ENCODE measurements at places on chromosomes 16 and 17. TPM values are rescaled to one million over a fixed set of nuclear protein-coding genes. Genes with fewer than 3 reads are reported as not detected.

DNA sequence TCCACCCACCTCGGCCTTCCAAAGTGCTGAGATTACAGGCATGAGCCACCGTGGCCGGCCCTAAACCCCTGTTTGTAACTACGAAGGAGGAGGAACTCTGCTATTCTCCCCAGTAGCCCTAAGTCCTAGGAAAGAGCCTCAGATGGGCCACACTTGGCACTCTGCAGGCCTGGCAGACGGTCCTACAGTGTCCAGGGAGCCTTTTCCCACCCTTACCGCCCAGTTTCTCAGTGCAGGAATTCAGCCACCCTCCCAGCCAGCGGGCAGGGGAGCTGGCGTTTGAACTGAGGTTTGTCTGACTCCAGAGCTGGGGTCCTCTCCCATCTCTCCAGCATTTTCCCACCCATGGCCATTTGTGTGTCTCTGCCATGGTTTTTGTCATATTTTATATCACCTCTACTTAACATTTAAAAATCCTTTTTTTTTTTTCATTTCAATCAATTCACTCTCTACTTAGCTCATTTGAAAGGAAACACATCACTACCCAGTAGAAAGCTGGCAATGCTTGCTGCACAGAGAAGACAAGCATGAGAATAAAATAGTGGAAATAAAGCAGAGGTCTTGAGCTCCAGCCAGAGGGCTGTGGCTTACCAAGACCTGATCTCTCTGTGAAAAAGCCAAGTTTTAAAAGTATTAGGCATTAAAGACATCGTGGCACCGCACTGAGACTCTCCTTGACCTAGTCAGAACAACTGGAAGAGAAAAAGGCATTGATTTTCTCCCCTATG, 34.9 kb downstream of the BCO1 start:
- DNase-seq = no peak

Gene TNK1
- polyA plus RNA-seq = 0.22 TPM

Gene DRC3
- 0.77 TPM for polyA plus RNA-seq

- no peak for DNase-seq
These were observed 57.6 kb downstream of the VMP1 start for GRCh38 chr17:59765038-59765437.

GRCh38 chr16:86850670-86851069, 272.3 kb downstream of the FOXL1 start:
- DNase-seq = no peak

- DNase-seq = no peak
These were observed 17.2 kb downstream of the TMEM114 start for GRCh38 chr16:8572919-8573724.

Gene KRTAP2-2
- polyA plus RNA-seq = not detected

DNA sequence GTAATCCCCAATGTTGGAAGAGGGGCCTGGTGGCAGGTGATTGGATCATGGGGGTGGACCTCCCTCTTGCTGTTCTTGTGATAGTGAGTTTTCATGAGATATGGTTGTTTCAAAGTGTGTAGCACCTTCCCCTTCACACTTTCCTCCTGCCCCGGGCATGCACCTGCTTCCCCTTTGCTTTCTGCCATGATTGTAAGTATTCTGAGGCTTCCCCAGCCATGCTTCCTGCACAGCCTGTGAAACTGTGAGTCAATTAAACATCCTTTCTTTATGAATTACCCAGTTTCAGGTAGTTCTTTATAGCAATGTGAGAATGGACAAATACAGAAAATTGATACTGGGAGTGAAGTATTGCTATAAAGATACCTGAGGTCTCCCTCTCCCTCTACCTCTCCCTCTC, 29.4 kb downstream of the RNF112 start:
- no peak for DNase-seq

Gene KRTAP4-3
- polyA plus RNA-seq = not detected

Gene TBC1D26
- not detected for polyA plus RNA-seq

- DNase-seq = no peak
These were observed 24.3 kb downstream of the CDRT15 start for GRCh38 chr17:14212401-14212800.

- peak; percentile 36 for DNase-seq
These were observed 2.6 kb downstream of the GTF3C1 start for GRCh38 chr16:27547134-27547533.

Gene CCL16
- polyA plus RNA-seq = not detected

Gene ZSCAN10
- polyA plus RNA-seq = not detected

DNA sequence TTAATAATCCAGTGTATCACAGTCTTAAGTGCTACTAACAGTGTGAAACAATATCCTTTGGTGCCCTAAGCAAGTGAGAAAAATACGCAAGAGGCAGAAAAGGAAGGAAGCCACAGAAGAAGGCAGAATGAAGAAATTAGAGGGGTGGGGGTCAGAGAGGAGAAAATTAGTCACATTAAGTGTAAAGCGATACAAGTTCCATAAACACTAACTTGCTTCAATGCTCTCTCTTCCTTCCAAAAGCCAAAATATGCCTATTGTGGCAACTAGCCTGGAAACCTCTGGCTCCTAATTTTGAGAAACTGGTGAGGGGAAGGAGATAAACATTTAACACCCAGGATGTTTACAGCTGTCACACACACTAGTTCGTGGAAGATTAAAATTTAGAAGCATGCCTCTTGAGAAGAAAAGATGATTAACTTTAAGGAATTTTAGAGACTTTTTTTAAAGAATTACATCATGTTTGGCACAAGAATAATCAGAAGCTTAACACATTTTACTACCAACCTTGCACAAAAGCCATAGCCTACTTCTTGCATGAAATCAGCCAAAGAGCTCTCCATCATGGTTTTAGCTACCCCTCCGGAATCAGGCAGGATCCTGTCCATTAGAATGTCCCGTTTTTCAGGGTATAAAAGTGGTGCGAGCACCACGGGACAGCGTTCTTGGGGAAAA, 44.7 kb downstream of the CNOT1 start:
- no peak for DNase-seq

Gene KRT23
- polyA plus RNA-seq = not detected

DNA sequence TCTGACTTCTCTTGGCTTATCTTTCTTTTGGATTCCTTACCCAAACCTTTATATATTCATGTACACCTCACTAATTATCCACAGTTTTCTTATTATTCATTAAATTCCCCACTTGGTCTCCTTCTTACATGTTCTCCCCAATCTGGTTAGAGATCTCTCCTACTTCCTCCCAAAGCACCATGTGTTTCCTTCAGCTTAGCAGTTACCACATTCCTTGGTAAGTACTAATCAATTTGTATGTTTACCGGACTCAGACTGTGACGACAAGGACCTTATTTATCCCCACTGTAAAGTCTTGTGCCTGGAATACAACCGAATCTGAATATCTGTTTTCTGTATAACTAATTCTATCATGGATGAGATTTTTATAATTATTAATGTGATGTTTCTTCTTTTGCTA, 389.5 kb downstream of the KCNJ2 start:
- no peak for DNase-seq

Data from AG04450 (cell line).